ENCODE measurements at places on chromosomes 7 and 10.

- DNase-seq = no peak
Measured at GRCh38 chr7:68334636-68335272, 1263.5 kb upstream of the AUTS2 start.

DNA sequence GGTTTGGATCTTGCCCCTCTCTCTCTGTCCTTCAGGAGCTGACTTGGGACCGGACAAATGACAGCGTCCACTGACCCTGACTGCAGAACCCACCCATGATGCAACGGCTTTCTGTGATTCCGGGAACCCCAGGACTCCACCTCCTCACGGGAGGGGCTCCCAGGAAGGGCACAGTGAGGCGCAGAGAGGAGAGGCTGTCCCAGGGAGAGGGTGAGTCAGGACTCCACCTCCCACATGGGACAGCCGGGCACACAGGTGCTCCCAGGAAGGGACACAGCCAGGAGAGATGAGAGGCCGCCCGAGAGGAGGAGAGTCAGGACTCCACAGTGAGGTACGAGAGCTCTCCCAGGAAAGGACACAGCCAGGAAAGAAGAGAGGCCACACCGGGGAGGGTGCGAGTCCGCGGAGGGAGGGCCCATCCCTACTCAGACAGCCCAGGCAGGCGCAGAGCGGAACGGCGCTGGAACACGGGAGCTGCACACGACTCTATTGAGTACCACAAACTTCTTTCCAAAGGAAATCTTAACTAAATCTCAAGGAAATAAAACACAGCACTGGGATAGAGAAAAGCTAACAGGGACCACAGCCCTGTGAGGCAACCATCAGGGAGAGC lies 162.5 kb downstream of the MAD1L1 start:
- DNase-seq = no peak

GRCh38 chr10:25839683-25840082 lies 94.3 kb upstream of the MYO3A start:
- DNase-seq = no peak

- DNase-seq = no peak
Measured at GRCh38 chr7:135392701-135393100, 117.2 kb downstream of the CNOT4 start.

DNA sequence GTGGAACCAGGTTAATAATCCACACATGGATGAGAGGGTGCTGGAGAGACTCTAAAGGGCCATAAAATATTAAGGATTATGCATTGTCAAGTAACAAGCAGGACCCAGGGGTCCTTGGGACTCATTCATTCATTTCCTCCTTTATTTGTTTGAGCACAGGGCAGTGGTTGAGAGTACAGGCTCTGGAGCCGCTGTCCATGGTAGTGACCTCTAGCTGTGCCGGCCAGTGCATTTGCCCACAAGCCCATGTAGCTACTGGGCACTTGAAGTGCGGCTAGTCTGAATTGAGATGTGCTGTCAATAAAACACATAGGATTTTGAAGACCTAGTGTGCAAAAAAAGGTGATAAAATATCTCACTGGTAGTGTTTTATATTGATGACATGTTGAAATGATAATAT lies 137.6 kb downstream of the C10orf105 start:
- DNase-seq = no peak

DNA sequence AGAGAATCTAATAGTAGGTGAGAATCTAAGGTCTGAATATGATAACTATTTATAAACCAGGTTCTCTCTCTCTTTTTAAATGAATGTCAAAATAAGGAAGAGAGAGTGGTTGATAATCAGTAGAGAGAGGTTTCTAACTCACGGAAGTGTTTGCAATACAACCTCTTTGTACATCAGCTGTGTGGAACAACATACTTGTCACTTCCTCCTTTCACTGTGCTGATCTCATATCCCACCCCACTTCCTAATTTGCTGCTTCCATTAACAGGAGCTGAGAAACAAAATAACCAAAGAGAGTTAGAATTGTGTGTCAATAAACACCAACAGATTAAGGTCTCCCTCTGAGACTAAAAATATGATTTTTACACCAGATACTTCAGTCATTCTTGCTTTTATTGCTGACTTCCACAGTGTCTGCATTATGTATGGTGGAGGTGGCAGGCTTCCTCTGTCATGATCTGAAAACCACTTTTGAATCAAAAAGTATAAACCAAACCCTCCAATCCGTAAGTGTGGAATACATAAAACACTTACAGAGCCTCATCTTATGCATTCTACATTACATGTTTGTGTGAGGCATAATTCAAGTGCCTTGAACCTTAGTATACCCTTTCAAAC lies 25.0 kb downstream of the CACUL1 start:
- DNase-seq = no peak

DNA sequence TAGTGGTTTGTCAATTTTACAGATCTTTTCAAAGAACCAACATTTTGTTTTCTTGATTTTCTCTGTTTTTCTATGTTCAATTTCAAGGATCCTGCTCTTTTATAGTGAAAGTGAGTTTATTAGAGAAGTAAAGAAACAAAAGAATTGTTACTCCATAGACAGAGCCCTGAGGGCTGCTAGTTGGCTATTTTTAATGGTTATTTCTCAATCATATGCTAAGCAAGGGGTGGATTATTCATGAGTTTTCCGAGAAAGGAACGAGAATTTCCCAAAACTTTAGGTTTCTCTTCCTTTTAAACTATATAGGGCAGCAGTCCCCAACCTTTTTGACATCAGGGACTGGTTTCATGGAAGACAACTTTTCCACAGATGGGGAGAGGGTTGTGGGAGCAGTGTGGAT lies 165.0 kb downstream of the CCSER2 start:
- no peak for DNase-seq

GRCh38 chr10:98920807-98921206 lies 314.8 kb downstream of the HPSE2 start:
- no peak for DNase-seq

GRCh38 chr10:71042216-71042615 lies 153.9 kb upstream of the PCBD1 start:
- no peak for DNase-seq

- DNase-seq = no peak
Measured at GRCh38 chr7:86209036-86209435, 434.7 kb upstream of the GRM3 start.

- DNase-seq = no peak
Measured at GRCh38 chr10:62154231-62154630, 114.4 kb downstream of the RTKN2 start.

GRCh38 chr10:112966194-112966855 lies 16.3 kb downstream of the TCF7L2 start:
- no peak for DNase-seq

GRCh38 chr7:22419488-22419887 lies 62.5 kb upstream of the RAPGEF5 start:
- DNase-seq = no peak

GRCh38 chr7:114303301-114303700 lies 111.3 kb upstream of the FOXP2 start:
- no peak for DNase-seq

DNA sequence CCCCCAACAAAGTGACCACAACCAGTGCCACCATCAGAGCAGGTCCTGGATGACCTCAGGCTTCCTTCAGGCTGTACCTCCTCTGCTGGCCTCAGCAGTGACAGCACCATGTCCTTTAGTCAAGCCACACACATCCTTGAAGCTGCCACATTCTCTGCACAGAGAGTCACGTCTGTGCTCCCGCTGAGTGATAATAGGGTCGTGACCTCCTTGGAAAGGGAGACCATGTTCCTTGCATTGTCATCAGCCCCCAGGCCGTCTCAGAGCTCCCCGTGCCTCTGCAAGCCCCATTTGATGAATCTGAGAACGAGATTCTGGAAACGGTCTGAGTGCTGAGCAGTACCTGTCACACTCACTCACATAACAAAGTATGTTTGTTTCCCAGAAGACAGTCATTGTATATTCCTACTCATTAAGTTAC lies 106.5 kb upstream of the PRR15 start:
- no peak for DNase-seq

DNA sequence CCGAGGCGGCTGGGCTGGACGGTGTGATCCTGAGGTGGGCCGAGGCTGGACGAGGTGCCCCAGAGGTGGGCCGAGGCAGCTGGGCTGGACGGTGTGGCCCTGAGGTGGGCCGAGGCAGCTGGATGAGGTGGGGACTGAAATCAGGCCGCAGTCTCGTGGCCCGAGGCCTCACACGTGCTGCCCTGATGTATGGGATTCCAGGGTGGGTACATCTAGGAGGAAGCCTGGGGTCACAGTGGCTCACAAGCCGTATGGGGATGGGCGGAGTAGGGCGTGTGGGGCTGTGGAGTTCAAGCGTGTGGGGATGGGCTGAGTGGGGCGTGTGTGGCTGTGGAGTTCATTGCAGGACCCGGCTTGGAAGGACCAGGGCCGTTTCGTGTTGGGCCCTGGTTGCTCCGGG lies 12.5 kb upstream of the NKX6-2 start:
- no peak for DNase-seq

DNA sequence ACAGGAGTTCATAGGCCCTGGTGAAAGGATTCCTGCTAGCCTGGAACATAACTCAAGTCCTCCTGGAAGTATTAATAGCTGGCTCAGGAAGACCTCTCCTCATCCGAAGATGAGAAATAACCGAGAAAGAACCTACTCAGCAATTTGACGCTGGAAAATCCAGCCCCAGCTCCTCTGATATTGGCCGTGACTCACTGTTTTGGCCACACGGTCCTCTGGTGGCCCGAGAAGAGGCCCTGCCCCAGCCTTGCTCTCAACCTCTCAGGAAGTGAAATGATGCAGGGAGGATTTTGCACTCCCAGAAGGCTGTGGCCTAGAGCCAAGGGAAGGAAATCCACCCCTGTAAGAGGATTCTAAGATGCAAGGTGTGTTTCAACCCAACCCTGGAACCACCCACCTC lies 121.6 kb downstream of the MTPAP start:
- DNase-seq = no peak

DNA sequence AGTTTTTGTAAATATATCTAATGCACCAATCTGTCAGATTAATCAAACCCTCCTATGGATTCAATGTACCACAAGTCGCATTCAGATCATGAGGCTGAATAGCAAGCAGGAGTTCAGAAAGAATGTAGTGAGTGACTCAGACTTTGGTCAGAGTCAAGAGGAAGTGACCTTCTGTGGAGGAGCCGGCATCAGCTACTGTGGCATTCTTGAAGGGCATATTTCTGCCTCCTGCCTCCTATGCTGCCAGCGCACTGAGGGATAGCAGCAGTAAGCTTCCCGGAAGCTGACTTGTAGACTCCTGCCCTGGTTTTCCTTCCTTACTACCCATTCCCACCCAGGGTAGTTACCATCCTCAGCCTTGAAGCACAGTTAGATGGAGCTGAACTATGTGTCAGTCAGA lies 867.5 kb downstream of the NRG3 start:
- no peak for DNase-seq
